ENCODE measurements at places on chromosomes 2 and 18. TPM values are rescaled to one million over a fixed set of nuclear protein-coding genes. Genes with fewer than 3 reads are reported as not detected.
A peak's percentile ranks its signal among the peaks of the same experiment; 100 is the strongest.

DNA sequence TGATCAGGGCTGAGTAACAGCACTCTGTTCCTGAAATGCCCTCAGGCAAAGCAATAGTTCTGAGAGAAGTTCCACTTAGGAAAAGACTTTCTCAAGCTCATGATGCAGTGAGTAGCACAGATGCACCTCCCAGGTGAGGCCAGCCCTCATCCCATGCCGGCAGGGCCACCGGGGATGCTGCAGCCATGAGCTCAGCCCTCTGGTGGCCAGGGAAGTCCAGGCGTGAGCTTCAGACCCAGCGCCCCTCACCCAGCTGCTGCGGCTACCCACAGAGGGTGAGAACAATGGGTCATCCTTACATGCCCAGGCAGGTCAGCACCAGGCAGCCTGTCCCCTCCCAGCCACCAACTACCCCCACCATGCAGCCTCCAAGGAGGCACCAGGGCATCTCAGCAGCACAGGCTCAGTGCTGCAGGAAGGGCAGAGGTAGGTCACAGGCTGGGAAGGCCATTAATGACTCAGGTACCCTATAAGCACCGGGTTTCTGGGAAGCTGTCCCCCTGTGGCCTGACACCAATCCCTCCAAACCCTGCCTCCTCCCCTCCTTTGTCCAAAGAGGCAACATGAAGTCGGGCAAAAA lies 50.6 kb downstream of the TTC32 start:
- DNase-seq: no peak

- no peak for DNase-seq
Measured at GRCh38 chr2:129912066-129912820, 67.2 kb upstream of the RAB6C start.

DNA sequence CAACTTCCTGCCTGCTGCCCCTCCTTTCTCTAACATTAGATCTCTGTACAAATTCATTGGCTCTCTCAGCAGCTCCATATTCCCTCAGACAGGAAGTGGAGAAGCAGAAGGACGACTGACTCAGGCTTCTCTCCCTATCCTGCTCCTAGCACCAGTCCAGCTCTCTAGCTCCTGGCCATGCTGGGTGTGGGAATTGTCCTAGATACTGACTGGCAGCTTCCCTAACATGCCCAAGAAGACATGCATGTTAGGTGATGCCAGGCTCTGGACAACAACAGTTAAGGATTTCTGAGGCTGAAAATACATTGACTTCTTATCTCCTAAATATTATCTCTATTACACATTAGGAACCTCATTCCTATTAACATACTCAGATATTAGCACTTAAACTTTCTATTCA lies 292.9 kb downstream of the IKZF2 start:
- DNase-seq: no peak

ACTG2 gene
- 1,176 TPM for total RNA-seq

DNA sequence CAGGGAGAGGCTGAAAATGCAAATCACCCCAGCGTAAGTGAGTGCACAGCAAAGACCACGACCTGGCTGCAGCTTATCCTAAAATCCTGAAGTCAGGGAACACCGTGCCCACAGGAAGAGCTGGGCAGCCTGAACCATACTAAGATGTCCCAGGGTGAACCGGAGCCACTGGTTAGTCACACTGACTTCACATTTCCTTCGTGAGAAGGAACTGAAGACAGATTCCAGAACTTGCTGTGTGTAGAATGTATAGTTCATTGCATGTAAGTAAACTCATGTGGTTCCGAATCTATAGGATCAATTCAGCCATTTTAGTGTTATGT lies 84.6 kb upstream of the NDUFV2 start:
- DNase-seq: no peak

GRB14 gene
- 29.9 TPM for total RNA-seq

- DNase-seq: no peak
Measured at GRCh38 chr2:161975813-161976160, 98.2 kb downstream of the DPP4 start.

- DNase-seq: no peak
Measured at GRCh38 chr2:27655155-27655951, 8.1 kb downstream of the SUPT7L start.

DNA sequence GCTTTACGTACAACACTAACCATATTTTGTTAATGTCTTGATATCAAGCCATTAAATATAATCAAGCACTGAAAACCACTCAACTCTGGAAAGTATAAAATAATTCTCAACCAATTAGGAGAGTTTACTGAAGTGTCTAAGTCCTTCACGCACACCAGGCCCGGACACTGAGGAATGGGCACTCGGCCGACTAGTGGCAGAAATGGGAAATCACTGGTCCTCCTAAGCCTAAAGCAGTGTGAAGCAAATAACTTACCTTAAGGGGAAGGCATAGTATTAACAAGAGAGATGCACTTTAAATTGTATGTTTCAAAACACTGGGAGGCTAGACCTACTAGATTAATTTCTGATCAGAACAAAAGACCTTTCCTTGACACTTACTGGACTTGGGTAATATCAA lies 45.7 kb downstream of the FAM210A start:
- DNase-seq: no peak

C2orf80 gene
- not detected for total RNA-seq

TBR1 gene
- total RNA-seq: not detected

NAT8 gene
- not detected for total RNA-seq

PTH2R gene
- total RNA-seq: 0.34 TPM

- no peak for DNase-seq
Measured at GRCh38 chr2:139964721-139965440, 1184.7 kb upstream of the NXPH2 start.

DNA sequence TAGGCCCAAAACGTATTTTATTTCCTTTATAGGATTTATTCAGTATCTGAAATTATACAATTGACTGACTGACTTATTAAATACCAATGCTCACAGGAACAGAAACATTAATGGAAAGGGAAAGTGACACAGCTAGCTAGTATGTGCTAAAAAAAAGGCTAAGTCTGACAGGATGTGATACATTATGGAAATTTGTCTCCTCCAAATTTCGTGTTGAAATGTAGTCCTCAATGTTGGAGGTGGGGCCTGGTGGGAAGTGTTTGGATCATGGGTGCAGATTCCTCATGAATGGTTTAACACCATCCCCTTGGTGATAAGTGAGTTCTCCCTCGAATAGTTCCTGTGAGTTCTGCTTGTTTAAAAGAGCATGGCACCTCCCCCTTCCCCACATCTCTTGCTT lies 70.6 kb upstream of the WDR75 start:
- no peak for DNase-seq

PCARE gene
- total RNA-seq: not detected

- DNase-seq: no peak
Measured at GRCh38 chr2:45342-46130, 769 bp downstream of the FAM110C start.

DNA sequence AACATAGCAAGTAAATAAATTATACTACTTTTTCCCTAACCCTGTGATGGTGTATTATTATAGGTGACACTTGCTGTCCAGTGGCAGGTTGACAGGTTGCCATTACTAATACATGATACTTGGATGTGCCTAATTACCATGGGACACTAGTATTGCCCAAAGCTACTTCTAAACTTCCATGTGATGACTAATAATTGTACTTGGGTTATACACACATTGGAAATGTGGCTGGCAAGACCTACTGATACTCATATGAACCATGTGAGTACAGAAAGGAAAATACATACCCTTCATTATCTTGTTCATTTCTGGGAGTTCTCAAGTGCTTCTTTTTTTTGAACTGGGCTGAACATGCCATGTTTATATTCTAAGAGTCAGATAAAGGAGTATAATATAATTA lies 156.4 kb downstream of the IKZF2 start:
- no peak for DNase-seq

DNA sequence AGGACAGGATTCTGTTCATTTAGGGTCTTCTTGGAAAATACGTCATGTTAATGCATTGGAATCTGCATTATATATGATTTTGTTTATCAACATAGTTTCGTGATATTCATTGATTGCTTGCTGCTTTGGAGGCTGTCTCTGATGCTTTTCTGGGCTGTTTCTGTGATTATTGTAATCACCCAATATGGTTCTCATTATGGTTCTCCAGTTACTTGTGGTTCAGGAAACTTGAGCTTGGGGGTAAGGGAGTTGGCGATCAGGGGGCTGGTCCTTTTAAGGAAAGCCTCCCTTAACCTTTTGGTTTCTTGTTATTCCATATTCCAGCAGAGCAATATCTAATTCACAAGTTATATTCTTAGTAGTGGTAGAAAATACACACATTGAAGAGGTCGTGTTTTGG lies 17.4 kb upstream of the STON1 start:
- DNase-seq: no peak

DNA sequence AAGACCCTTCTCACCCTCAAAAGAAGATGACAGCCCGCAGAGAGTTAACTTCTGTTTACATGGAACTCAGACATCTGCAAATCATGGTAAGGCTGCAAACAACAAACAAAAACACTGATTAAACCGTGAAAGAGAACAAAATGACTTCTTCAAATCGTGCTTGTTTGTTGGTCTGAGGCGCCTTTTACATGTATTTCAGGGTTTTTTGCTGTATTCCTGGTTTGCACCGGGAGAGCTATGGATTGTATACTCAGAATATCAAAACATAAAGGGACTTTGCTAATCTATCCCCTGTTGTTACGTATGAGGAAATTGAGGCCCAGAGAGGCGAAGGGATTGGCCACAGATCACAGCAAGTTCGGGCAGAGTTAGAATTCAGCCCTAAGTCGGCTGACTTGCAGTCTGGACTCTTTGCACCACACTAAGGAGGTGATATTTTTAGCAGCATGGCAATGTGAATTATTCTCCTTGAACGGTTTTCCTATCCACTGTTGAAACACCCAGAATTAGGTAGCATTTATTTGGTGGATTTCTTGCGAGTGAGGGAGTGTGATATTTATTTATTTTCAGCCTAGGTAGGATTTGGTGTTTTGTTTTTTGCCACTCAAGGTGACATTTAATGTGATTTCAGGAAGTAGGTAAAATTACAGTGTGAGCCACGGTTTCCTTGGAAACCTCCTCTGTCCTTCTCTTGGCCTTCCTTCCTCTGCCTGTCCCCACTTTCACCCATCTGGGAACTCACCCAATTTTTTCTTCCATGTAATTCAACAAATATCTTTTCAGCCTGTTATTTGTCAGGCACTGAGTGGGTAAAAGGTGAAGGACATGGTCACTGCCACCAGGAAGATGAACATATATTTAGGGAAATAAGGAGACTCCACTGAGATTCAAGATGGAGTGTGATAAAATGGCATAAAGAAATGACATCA lies 980 bp upstream of the PDE6D start:
- DNase-seq: peak; percentile 20

DNA sequence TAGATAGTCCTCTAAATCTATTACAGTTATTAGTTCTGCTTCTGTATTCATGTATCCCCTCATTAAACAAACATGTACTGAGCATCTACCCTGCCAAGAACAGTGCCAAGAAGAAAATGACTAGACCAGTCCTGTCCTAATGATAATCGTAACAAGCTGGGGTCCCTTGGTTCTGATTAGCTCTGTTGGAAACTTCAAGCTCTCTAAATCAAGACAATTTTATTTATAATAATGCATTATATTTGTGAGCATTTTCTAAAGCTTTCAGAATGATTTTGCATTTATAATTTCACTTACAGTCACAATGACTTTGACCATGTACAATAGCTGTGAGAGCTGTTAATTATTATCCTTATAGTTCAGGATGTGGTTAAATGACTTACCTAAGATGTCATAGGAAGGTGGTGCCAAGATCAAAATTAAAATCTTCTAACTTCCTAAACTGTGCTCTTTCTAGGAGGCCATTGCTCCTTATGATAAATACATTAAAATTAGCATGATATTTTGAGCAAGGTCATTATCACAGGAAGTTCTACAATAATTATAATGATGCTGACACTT lies 336.5 kb upstream of the SLC39A10 start:
- DNase-seq: no peak

GRCh38 chr2:147740211-147740927 lies 104.5 kb upstream of the ACVR2A start:
- DNase-seq: no peak

GRCh38 chr2:207784898-207785297 lies 15.2 kb upstream of the FZD5 start:
- DNase-seq: no peak

POTEI gene
- total RNA-seq: 3.9 TPM
